Stimulated activated CD4-positive, alpha-beta T cell treated with anti-CD3 and anti-CD28 coated beads, Interleukin-15, amount 100 ng/mL, for 24 hours (primary cell): ENCODE measurements at places on chromosomes 5 and 9.

DNA sequence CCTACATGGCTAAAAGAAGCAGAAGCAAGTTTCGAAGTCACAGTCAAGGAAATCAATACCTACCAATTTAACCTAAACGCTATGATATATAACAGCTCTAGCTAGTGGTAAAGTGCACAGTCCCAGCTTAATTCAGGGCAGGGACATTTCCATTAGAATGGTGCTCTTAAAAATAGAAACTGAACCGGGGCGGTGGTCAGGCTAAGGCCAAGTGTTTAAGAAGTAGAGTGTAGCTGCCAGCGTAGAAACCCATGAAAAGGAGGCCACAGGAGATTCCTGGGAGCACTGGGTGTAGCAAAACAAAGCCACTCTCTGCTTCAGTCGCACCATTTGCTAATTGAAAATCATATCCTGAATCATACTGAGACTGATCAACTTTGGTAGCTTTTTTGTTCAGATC is 28.8 kb downstream of the PPIC start:
- DNase-seq = no peak

GRCh38 chr5:79229357-79230174 is 6.4 kb upstream of the JMY start:
- peak; percentile 4 for DNase-seq

DNA sequence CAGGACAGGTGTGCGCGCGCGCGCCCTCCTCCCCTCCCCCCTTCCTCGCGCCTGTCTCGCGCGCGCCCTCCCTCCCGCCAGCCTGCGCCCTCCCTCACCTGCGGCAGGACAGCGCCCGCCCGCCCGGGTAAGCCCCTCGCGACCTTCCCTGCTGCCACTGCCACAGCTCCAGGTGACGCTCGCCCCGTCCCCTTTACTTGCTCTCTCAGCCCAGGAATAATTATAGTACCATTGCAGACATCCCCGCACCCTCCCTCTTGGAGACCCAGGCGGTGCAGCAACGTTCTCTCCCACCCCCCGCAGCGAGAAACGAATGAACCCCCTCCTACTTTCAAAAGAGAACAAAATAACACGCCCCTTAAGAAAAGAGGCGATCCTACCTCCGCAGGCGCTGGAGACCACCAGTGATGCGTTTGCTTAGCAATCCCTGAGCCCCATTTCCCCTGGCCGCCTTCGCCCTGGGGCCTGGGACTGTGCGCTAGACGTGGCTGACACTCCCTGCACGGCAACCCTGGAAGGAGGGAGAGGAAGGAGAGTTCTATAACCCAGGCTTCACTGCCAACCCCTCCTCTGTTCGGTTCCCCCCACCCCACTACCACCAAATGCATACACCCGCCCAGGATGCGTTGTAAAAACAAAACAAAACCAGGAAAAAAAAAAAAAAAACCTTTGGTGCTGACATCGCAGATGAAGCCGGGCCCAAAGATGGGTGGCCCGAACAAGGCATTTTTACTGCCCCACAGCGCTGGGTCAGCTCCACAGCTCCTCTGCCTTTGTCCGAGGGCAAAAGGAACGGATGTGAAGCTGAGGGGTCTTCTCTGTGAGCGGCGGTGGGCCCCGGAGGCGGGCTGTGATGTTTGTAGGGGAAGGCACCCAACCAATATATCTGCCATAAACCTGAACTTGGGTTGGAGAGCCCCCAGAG is 5.6 kb upstream of the PURA start:
- DNase-seq = peak; percentile 52

GRCh38 chr5:151461312-151461711 is 13.9 kb downstream of the SLC36A1 start:
- DNase-seq = no peak

DNA sequence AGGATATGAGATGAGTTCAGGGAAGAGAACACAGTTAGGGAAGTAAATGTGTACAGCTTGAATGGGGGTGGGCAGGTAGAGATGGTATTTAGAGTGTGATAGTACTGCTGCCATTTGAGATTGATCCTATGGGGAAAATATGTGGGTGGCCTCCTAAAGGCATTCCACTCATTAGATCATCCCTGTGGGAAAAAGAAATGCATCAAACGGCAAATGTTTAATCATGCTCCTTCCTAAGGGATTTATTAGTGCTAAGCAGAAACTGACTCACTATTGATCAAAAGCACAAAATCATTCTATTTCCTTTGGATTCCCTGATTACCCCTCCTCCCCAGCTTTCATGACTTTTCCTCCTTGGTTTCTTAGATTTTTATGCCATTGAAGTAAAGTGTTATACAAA is 36.4 kb upstream of the SMC5 start:
- DNase-seq = no peak

- DNase-seq = no peak
Measured at GRCh38 chr5:149299451-149300054, 27.9 kb downstream of the AFAP1L1 start.

GRCh38 chr5:111364992-111365391 is 140.8 kb downstream of the CAMK4 start:
- DNase-seq = no peak

DNA sequence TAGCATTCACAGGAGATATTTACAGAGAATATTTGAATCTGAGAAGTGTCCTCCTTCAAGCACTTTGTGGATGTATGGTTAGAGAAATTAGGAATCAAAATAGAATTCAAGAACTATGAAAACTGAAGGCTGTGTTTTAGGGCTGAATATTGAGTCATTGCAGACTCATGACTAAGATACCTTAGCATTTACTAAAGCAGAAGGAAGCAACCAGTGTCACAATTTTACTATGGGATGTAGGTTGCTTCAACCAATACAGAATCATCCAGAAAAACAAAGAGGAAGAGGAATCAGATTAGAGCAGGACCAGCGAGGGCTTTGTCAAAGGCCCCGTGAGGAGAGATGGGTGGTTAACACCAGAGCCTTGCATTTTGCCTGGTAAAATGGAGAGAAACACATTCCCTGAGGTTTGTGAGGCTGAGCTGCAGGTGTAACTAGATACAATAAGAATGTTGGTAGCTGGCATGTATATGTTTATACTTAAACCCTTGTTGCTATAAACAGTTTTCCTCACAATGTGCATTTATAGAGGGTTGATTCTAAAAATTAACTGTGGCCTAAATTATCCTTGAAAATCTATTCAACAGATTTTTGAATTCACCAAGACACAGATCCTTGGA is 518.1 kb downstream of the AGTPBP1 start:
- no peak for DNase-seq

GRCh38 chr5:134873494-134873893 is 677 bp upstream of the TXNDC15 start:
- DNase-seq = peak; percentile 27

DNA sequence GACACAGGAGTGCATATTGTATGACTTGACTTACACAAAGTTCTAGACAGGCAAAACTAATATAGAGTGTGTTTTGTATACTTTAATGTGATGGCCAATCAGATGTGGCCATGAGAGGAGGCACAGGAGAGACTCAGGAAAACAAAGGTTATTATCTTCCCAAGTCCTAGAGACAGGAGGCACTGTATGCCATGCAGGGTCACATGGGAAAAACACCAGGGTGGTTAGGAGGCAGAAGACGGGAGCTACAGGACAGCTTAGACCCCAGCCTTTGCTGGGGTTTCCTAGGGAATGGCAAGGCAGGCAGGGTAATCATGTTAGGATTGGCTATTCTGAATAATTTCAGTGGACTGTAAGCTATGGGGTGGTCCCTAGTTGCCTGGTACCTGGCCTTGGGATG is 16.2 kb downstream of the TRPM3 start:
- no peak for DNase-seq

DNA sequence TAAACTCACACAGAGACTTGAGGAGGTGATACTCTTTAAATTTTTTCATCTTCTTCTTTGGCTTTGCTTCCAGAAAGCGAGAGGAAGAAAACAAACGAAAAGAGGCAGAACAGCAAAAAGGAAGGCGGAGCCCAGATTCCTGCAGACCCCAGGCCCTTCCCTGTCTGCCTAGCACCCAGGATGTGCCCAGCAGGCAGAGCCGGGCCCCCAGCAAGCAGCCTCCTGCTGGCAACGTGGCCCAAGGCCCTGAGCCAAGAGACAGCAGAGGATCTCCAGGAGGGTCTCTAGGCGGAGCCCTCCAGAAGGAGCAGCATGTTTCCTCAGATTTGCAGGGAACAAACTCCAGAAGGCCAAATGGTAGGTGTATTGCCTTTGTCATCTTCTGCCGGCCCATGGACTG is 68.5 kb downstream of the TEX10 start:
- DNase-seq = no peak

- DNase-seq = no peak
Measured at GRCh38 chr5:128681764-128682592, 143.9 kb upstream of the FBN2 start.

GRCh38 chr9:6551136-6551535 is 94.4 kb downstream of the GLDC start:
- no peak for DNase-seq

GRCh38 chr9:120212153-120212852 is 367.7 kb downstream of the CDK5RAP2 start:
- DNase-seq = no peak

- DNase-seq = no peak
Measured at GRCh38 chr5:149724130-149724840, 5.8 kb upstream of the PPARGC1B start.

DNA sequence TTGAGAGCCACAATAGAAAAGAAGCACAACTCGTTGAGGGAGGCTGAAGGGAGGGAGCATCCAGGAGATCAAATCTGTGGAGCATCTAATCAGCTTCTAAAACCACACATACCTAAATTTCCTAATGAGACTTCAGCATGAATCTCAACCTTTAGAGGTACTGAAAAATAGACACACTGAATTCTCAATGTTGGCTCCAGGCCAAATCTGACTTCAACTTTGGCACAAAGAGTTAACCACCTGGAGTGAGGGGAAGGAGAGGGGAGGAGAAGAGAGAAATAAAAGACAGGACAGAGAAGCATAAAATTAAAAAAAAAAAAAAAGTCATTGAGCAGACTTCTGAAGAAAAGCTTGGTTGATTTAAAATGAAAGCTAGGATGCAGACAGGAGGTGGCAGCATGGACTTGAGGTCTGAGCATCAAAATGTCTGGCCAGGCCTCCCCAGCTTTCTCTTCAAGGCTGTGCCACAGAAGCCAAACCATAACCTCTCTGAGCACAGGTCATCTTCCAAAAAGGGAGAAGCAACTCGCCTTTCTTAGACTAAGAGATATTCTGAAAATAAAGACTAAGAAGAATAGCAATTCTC is 205.6 kb downstream of the DENND1A start:
- DNase-seq = no peak

DNA sequence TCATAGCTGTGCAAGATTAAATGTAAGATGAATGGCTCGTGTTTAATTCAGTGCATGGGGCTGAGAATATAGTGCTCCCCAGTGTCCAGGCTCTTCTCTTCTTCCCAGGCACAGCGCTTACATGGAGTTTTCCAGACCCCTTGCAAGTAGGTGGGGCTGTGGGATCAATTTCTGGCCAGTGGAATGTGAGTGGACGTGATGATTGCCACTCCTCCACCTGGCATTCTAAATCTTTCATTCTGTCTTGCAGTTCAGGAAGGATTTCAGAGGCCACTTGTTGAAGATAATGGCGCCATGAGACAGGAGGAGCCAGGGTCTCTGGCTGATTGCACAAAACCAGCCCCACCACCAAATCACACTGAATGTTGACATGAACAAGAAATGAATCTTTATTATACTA is 7.2 kb upstream of the PIP5K1B start:
- DNase-seq = no peak

GRCh38 chr5:76479973-76480667 is 77.0 kb downstream of the IQGAP2 start:
- DNase-seq = no peak

DNA sequence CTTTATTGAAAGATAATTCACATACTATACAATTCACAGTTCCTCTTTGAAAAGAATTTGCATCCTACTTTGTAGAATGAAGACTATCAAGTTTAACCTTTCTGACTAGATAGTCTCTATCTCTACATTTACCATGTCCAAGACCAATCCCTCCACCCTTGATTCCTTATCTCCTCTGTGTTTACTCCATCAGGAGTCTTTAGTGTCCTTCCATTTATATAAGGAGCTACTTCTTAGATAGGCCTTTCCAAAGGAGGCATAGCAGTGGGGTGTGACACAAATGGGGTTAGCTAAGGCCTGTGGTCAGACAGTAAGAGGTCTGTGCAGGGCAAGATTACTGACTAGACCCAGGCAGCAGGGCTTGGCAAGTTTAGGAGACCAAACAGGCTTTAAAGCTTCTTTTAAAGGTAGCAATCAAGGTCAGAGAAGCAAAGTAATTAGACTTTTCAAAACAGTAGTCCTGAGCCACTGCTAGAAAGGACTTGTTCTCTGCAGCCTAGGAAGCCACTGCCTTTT is 11.1 kb upstream of the DMXL1 start:
- no peak for DNase-seq

GRCh38 chr5:128213340-128213739 is 129.8 kb downstream of the SLC12A2 start:
- DNase-seq = peak; percentile 48
